BJ (cell line): ENCODE measurements at places on chromosomes 4 and X. TPM values are rescaled to one million over a fixed set of nuclear protein-coding genes. Genes with fewer than 3 reads are reported as not detected.

GRCh38 chr4:40205259-40206198 is 8.7 kb downstream of the RHOH start:
- DNase-seq: no peak

DNA sequence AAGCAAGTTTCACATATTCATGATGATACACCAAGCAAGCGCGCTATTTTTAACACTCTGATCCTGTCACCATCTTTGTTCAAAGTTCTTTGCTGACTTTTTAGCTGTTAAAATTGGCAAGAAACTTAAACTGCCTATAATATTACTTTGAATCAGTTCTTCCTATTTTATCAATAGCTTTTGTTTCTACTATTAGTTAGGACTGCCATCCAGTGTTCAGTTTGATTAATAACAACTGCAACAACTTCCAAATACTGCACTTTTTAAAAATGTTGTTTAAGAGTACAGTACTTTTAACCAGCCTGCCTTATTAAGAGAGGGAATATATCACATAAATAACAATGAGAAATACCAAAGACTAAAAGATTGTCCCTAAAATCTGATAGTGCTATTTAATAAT is 614.3 kb downstream of the FAM133A start:
- no peak for DNase-seq

GRCh38 chr4:6226506-6226905 is 26.2 kb upstream of the JAKMIP1 start:
- no peak for DNase-seq

DNA sequence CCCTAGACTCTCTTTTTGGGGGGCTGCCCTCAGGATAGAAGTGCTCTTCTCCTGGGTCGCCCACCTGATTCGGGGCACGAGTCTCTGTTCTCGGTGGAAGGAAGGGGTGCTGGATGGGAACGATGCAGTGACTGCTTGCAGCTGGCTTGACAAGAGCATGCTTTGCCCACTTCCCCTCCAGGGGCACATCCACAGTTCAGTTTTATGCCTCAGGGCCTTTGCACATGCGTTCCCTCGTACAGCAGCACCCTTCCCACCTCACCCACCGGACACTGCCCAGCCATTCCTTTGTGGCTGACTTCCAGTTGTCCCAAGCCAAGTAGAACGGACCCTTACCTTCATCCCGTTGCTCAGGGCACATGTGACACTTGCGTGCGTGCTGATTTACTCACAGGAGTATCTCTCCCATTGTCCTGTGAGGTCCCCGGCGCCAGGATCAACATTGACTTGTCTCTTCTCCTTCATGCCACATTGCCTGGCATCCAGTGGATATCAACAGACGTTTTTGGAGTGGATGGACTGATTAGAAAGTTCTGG is 60.0 kb downstream of the C4orf50 start:
- DNase-seq: no peak

DNA sequence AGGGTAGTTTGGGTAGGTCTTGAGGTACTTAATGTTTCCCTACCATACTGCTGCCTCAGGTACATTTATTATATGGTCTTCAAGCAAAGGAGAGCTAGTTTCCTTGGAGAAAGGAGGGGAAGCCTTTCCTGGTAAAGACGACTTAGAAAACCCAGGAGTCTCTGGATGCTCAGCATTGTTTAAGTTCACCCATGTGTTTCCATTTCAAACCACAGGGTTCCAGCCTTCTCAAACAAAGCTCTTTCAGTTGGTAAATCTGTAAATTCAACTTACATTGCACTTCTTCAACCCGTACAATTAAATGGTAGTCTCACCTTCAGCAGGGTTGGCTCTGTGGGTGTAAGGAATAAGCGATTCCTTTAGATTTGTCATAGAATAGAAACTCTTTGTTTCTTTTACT is 111.9 kb upstream of the UNC5C start:
- no peak for DNase-seq

DNA sequence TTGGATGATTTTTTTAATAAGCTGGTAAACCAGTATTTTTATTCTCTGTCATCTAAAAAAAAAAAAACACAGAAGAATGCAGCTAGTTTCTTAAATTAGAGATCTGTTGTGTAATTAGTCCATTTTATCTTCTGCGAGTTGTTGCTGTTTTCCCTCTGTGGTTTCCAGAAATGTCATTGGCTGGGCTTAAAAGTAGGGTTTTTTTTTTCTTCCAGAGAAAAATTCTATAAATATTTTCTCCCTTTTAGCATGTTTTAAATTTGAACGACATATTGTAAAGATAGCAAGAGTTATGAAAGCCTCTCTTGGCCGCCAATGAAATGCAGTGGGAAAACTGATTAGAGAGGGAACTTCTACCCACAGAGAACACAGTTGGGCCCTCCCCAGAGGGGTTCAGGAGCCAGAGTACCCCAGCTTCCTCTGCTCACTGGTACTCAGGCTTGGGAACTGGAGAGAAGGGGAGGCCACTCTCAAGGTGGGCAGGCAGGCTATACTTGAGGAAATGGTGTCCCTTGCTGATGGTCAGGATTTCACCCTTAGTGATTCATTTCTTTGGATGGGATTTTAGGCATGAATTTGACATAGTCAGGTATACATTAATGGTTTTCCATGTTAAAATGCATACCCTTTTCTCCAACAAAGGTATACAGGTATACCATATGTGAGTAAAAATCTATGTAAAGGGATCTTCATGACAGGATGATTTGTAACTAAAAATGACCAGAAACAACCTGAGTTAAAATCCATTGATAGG is 166.1 kb downstream of the BCOR start:
- DNase-seq: no peak

DNA sequence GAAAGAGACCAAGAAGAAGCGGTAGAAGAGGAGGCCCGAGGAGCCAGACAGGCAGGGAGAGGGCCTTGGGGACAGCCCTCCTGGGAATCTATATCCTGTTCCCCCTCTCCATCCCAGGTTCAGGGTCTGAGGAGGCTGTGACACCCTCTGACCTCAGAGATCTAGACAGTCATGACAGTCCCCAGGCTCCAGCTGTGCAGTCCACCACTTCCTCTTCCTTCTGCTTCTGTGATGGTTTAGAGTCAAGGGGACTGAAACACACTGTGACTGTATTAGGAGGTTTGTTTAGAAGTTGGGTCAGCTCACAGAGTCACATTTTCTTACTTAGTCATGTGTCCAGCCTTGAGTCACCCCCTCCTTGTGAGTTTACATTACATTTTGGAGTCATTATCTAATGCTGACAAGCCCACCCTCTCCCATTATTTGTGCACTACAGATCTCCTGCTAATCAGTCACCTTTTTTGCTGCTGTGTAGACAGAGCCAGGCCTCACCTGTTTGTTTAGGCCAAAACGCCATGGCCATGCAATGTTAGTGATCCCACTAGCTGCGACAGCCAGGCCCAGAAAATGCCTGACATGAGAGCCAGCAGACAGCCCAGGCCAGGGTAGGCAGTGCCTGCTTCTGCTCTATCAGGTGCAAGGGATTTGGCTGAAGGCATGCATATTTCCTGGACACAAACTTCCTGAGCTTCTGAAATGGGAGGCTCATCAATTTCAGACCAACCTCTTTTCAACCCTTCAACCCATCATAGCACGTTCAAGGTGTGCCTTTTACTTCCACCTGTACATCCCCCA is 26.0 kb downstream of the MANBA start:
- DNase-seq: no peak

DNA sequence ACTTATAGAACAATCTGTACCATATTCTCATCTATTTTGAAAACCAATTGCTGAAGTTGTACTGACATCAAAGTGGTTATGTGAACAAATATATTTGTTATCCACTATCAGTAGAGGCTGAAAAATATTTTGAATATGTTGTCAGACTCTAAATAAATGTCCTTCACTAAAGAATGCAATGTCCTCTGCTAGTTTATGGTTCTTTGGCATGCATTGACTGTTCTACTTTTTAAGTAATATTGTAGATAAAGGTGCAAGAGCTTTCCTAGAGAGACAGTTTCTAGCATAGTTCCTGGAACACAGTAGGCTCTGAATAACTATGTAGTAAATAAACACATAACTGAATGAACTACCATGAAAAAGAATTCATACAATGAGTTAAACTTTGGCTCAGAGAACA is 18.2 kb upstream of the COX7B2 start:
- DNase-seq: no peak

CXorf49 gene
- not detected in 2 replicates for polyA plus RNA-seq

F9 gene
- polyA plus RNA-seq: not detected in 2 replicates

CPZ gene
- polyA plus RNA-seq: 30.2 and 70.9 TPM in 2 replicates

VCX2 gene
- polyA plus RNA-seq: not detected in 2 replicates

CSAG3 gene
- polyA plus RNA-seq: not detected in 2 replicates
